ENCODE measurements at places on chromosomes 1 and 21.

- DNase-seq: no peak
Measured at GRCh38 chr1:64936956-64937355, 29.4 kb downstream of the JAK1 start.

DNA sequence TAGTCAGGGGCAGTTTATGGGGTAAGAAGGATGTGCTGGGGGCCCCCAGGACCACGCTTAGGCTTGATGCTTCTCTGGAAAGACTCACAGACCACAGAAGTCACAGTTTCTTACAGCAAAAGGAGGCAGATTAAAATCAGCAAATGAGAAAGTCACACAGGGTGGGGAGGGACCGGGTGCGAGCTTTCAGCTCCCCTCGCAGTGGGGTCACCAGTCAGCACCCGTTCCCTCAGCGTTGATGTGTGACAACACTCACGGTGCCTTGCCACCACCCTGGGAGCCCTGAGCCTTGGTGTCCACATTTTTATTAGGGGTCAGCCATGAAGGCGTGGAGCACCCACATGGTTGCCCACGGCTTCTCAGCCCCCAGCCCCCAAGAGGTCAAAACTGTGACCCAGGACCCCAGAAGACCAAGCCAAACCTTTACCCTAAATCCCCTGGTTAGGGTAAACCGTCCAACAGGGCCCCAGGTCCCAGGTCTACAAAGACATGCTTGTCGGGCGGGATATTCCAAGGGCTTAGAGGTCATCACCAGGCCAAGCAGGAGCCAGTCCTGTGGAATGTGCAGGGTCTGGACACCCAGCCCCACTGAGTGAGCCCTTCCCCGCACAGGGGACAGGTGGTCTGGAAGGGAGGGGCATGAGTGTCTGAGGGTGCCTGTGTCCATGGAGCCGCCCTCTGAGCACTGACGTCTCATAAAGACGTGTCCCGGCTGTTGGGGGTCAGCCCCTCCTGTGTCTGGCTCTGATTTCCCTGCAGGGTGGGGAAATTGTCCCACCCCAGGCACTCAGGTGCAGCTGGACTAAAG, 64.5 kb upstream of the ABCG1 start:
- DNase-seq: no peak

DNA sequence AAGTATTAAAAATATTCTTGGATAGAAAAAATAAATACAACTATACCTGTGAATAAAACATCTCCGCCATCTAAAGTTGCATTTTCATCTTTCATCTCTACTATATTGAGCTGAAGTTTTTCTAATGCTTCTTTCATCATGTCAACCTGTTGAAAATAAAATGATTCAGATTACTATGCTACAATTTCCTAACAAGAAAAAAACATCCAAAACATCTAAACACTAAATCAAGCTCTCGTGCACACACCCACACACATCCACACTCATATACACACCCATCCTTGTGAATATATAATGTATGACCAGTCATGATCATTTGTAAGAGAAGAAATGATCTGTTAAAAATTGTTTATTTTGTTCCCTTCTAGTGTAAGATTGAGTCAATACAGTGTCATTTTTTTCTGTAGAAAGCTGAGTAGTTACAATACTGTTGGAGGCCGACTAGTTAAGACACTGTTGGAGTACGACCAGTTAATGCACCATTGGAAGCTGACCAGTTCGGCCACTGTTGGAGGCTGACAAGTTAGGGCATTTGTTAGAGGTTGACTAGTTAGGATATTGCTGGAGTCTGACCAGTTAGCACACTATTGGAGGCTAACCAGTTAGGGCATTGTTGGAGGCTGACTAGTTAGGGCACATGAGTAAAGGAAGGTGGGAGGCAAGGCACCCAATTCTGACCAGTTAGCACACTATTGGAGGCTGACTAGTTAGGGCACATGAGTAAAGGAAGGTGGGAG, 82.4 kb upstream of the BCL10 start:
- no peak for DNase-seq

DNA sequence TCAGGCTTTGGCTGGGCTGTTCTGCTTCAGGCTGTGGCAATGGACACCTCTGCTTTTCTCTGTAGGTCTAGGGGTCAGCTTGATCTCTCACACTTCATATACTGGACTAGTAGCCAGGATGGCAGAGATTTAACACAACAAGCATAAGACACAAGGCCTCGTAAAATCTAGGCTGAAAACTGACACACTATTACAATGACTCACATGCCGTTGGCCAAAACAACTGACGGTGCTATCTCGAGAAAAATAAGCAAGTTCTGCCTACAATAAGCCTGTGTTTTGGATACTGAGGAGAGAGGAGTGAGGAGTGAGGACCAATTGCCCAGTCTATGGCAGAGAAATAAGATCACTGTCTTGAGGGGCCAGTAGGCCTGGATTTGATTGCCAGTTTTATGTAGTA, 840.7 kb upstream of the ADAMTS5 start:
- DNase-seq: no peak

GRCh38 chr1:30618335-30618747, 105.0 kb downstream of the MATN1 start:
- no peak for DNase-seq

GRCh38 chr1:243926803-243927245, 76.8 kb upstream of the AKT3 start:
- no peak for DNase-seq

GRCh38 chr1:15249081-15249480, 2.1 kb downstream of the FHAD1 start:
- DNase-seq: no peak

GRCh38 chr1:245987219-245987545, 519.9 kb downstream of the SMYD3 start:
- no peak for DNase-seq

DNA sequence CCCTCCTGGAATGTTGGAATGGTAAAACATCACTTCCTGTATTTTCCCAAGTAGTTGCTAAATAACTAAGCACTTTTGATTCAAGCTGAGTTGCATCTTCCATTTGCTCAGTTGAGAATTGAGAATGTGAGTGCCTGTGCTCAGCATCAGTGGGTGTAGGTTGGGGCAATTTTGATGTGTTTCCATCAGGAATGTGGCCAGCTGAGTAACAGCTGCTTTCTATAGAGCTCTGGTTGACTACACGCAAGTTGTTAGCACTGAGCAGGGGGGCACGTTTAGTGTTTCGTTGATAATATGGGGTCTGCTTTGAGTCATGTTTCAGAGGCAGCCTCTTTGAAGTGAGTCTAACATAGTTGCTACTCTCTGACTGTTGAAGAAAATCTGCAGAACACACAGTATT, 41.5 kb downstream of the LRRC53 start:
- no peak for DNase-seq

DNA sequence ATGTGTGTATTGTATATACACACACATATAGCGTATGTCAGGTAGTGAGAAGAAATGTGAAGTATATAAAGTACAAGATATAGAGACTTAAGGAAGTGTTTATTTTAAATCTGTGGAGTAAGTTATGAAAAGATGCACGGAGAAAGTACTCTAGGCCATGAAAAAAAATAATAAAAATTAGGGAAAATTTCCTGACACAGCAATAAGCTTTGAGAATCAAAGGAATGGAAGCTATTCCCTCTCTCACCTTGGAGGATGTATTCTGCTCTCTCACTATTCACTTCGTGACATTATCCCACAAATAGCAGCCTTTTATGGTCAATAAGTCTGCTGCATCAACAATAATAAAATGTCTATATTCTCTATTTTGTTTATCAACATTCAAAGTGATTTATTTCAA, 700.4 kb upstream of the RGS18 start:
- no peak for DNase-seq

GRCh38 chr1:78005755-78006154, 1.0 kb downstream of the DNAJB4 start:
- no peak for DNase-seq

- no peak for DNase-seq
Measured at GRCh38 chr1:37012226-37012625, 22.1 kb downstream of the GRIK3 start.

- DNase-seq: no peak
Measured at GRCh38 chr1:164649146-164649545, 90.2 kb downstream of the PBX1 start.

GRCh38 chr1:202680586-202681352, 29.5 kb downstream of the SYT2 start:
- no peak for DNase-seq

GRCh38 chr21:36461918-36462486, 17.9 kb downstream of the CLDN14 start:
- no peak for DNase-seq

- no peak for DNase-seq
Measured at GRCh38 chr1:12343823-12344487, 114.1 kb downstream of the VPS13D start.

DNA sequence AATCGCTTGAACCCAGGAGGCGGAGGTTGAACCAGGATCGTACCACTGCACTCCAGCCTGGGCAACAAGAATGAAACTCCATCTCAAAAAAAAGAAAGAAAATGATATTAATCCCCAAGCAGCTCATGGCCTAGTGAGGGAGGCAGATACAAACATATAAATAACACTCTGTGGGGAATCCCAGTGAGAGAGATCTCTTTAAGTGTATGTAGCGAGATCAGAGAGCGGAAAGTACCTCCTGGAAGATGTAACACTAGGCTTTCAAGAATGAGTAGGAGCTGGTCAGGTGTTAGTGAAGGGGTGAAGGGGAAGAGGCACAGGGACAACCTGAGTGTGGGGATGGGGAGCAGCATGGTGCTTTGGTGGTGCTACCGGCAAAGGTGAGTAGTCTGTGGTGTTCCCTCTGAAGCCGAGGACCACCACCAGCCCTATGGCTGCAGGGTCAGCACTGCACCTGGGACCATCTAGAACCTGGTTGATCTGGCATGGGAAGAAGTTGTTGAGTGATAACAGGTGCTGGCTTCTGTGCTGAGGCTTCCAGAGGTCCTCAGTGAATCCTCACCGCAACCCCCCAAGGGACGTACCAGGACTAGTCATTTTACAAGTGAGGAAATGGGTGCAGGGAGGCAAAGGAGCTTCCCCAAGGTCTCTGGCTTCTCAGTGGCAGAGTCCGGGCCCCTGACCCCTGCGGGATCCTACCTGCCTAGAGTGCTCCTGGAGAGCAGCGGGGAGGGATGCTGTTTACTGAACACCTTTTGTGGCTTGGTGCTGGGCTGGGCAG, 367.6 kb upstream of the VAMP3 start:
- DNase-seq: no peak

- DNase-seq: no peak
Measured at GRCh38 chr1:68481041-68481440, 15.8 kb downstream of the DEPDC1 start.

- no peak for DNase-seq
Measured at GRCh38 chr1:67578397-67579020, 106.5 kb upstream of the GADD45A start.

GRCh38 chr1:17075470-17076255, 21.8 kb upstream of the SDHB start:
- peak; percentile 44 for DNase-seq

DNA sequence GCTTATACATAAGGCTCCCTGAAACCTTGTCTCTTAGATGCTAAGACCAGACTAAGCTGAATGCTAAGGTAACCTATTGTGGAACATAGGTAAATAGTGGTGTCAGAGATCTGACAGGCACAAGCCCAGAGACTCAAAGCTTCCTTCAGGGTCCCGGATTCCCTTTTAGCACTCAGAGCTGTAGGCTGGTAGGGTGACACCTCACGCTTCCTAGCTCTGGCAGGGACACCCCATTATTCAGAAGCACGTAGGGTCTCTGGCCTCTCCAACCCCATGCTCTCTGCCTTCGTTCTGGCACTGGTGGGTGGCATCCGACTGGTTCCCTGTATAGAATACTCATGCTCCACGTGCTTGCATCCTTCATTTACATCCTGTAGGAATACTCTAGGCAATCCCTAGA, 68.4 kb downstream of the CD34 start:
- no peak for DNase-seq

DNA sequence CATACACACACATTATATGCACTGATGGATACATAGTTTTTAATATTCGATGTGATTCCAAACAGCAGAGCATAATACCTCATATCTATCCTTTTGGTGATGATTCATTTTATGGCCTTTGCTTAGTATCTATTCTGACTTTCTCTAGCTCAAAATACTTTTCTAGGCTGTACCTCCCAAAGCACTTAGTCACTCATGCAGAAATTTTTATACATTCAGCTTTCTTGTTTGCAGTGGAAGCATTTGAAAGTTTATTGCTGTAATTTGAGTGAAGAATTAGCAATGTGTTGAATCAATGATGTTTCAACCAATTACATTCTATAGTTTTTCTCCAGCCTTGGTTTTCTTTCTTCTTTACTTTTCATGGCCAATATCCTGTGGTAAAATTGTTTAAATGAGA, 66.7 kb downstream of the LBR start:
- no peak for DNase-seq

- no peak for DNase-seq
Measured at GRCh38 chr1:66729119-66729518, 23.1 kb upstream of the DYNLT5 start.

GRCh38 chr1:15902882-15903281, 55.4 kb downstream of the SPEN start:
- DNase-seq: no peak

DNA sequence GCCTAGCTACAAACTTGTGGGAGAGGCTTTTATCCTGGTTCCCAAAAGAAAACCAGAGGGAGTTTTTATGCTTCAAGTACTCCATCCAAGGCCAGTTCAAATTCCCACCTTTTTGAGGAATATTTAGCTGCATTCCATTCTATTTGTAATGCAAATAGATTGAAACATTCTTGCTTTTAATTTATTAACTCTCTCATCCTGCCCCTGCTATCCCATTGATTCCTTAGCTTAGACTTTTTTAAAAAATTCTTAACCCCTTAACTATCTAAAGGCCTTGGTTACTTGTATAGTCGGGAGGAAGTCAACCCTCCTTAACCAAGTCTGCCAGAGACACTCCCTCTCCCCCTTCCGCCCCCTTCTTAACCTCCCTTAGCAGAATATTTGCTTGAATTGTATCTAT, 2.5 kb upstream of the MOV10 start:
- no peak for DNase-seq

DNA sequence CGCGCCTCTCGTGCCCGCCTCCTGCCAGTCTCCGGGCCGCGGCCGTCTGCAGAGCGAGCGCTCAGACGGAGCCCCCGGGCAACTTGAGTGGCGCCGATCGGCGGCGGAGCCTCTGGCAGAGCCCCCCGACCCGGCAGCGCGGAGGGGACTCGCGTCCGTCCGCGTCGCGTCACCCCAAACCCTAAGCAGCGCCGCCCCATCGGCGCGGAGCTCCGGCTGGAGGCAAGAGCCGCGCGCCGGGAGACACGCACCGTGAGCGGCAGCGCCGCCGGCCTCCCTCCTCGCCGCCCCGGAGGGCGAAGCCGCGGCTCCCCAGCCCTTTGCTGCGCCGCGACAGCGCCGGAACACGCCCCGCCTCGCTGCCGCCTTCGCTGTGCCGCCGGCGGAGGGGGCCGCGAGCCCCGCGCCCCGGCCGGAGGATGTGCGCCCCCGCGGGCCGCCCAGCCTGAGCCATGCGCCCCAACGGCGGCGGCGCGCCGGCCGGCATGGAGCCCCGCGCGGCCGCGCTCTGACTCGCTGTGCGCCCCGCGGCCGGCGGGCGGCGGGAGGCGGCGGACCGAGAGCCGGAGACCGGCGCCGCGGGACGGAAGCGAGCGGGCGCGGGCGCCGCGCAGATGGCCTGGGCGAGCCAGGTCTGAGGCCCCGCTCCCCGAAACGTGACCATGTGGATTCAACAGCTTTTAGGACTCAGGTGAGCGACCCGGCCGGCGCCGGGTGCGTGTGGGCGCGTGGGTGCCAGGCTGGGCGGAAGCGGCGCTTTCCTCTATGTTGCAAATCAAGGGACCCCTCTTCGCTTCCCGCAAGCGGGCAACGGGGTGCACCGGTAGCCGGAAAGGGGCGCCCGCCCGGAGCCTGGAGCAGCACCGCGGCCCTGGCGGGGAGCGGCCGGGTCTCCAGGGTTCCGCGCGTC, 610 bp downstream of the AJAP1 start:
- no peak for DNase-seq
